T-helper 2 cell (primary cell): ENCODE measurements at places on chromosomes 5 and 9.

DNA sequence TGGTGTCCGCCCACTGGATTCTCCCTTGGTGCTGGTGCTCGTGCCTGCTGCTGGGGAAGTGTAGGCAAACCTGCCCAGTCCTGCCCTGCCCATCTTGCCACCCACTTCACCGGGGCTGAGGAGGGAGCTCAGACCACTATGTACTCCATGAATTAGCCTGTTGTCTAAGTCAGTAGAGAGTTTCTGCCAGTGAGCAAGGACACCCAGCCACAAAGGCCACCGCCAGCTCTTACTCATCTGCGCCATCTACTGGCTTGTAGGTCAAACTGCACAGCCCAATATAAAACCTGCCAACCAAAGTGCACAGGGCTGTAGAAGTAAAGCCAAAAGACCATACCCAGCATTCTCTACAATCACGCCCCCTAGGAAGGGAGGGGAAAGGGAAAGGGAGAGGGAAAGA, 102.3 kb downstream of the GLIS3 start:
- DNase-seq, result no peak

- no peak for DNase-seq
These were observed 2.5 kb downstream of the TTC1 start for GRCh38 chr5:160011471-160011870.

- DNase-seq, result no peak
These were observed 192.2 kb downstream of the TMEM167A start for GRCh38 chr5:82884821-82885471.

GRCh38 chr9:95627802-95628201, 111.0 kb upstream of the PTCH1 start:
- no peak for DNase-seq

DNA sequence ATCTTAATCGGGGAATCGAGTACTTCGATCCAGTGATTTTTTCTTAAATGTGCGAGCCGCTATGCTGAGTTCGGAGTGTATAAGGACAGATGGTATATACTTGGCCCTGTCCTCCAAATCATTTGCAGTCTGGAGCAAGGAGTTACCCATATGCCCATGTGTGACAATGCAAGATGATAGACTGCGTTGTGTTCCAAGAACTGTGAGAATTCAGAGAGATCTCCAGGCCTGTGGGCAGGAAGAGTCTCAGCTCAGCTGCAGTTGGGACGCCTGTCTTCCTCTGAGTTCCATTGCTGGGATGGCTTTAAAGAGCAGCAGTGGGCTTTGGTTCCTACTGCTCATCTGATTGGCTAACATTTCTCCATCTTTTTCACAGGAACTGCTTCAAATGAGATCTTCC, 106.6 kb downstream of the ADAMTS16 start:
- DNase-seq, result no peak

DNA sequence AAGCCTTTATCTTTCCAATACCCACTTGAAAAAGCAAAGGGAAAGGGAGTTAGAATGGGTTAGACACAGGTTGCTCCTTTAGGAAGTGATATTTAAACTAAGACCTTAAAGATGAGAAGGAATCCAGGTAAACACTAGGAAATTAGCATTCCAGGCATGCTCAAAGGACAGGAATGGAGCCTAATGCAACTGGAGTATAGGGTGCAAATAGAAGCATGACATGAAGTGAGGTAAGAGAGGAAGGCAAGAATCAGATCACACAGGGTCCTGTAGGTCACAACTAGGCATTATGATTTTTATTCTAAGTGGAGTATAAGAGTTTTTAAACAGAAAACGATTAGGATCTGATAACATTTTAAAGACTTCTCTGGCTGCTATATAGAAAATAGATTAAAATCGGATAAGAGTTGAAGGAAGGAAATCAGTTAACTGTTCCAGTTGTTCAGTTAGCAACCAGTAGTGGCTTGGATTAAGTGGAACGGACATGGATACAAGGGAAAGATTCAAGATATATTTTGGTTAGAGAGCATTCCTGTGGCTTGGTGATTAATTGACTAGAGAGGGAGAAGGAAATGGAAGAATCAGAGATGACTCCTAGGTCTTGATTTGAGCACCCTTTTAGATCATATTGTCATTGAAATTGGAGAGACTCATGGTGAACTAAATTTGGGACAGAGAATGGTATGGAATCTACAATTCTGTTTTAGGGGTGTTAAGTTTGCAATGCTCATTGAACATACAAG, 95.9 kb downstream of the FBXO4 start:
- no peak for DNase-seq

GRCh38 chr9:91943478-91944470, 6.3 kb downstream of the ROR2 start:
- DNase-seq, result no peak

DNA sequence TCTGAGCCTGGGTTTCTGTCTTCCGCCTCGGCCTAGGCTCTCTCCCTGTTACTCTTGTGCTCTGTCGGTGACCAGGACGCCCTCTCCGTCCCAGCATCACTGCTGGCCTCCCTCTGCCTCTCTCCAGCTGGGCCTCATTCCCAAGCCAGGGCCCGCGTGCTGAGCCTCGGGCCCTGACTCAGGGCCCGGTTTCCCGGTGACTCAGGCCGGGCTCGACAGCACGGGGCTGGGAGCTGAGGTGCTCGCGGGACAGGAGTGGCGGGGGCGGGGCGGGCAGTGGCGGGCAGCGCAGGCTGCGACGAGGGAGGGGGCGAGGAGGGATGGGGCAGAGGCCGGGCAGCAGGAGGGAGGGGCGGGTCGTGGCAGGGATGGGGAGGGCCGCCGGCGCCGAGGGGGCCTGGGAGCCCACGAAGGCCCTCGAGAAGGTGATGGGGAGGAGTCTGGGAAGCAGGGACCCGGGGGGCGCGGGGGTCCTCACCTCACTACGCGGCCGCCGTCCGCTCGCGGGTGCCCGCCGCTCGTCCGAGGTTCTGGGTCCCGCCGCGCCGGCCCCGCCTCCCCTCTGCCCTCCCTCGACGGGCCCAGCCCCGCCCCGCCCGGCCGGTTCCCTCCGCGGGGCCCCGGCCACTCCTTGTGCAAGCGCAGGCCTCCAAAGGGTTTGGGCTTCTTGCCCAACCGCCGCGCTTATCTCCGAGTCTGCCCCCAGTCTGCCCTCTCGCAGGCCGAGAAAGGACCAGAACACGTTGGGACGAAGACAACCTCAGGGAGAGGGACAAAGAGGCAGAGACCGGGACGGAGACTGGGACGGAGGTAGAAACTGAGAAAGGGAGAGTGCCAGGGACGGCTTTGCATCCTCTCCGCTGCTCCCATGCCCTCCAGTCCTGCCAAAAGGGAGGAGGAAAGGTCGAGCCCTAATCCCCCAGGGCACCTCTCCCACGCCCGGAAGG, at the start of gene ARAP3:
Gene ARAP3 (minus strand): TSS at position 536 of the 947 bp plus-strand sequence. CDS start 1,744 bp downstream, outside the sequence.
- no peak for DNase-seq

DNA sequence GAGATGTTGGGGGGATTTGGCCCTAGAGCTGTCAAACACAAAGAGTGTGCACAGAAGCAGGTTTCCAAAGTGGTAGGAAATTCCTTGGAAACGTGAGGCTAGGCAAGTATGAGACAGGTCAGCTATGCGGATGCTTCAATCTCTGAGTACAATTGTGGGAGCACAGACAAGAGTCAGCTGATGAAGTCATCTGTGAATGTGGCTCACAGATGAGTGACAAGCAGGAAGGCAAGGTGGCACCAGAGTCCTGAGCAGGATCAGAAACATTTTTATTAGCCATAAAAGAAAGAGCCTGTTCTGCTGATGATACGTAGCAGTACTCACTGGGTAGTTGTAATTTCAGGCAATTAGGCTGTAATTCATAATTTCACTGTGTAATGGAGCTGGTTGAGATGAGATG, 117.0 kb downstream of the DCP2 start:
- no peak for DNase-seq

- no peak for DNase-seq
These were observed 24.2 kb downstream of the P4HA2 start for GRCh38 chr5:132203464-132203818.

- no peak for DNase-seq
These were observed 55.8 kb downstream of the AQP7 start for GRCh38 chr9:33346564-33346963.

DNA sequence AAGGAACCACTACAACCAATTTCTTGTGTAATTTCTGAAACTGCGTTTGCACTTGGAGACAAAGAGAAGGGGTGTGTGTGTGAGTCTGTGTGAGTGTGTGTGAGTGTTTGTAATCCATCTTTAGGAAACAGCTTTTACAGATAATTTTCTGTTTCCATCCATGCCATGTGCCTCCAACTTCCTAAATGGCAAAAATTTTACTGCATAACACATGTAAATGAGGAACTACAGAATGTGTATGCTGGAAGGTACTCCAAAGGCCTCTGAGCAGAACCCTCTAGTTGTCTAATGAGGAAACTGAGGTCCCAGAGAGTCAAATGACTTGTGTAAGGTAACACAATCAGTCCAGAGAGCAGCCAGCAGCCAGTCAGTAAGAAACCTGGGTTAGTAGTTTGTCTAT, 20.8 kb downstream of the MAMDC2 start:
- DNase-seq, result no peak

DNA sequence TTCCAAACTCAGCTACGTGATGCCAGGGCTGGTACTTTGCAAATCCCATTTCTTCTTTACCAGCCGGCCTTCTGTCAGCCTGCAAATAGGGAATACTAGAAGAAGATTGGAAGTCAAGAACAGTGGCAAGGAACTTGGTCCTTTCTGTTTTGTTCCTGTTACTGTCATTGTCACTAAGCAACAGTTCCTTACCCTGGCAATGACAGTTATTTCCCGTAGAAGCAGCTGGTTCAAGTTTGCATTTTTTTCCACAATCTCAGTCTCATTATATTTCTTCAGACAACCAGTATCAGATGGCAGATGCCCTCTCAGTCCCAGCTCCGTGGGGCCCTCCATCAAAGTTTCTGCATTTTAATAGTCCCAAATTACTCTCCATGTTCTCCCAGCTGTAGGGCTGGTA, 9.1 kb upstream of the C1QTNF2 start:
- no peak for DNase-seq

- no peak for DNase-seq
These were observed 1.1 kb downstream of the F2RL2 start for GRCh38 chr5:76622076-76622475.

DNA sequence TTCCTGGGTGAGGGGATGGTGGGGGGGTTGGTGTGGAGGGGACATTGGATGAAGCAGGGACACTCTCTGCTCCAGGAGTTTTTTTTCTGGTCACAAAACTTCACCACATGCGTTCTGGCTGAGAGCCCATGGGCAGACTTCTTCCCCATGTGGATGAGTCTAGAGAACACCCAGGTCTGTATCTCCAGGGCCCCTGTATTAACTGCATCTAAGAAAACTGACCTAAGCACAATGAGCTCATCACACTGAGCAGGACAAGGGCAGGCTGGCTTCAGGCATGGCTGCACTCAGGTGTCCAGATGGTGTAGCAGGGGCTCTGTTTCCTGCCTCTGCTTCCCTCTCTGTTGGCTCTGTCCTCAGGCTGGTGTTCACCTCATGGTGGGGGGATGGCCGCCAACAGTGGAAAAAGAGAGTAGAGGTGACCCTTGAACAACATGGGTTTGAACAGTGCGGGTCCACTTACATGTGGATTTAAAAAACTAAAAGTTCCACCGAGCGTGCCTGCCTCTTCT, 85.3 kb upstream of the STC2 start:
- DNase-seq, result no peak

DNA sequence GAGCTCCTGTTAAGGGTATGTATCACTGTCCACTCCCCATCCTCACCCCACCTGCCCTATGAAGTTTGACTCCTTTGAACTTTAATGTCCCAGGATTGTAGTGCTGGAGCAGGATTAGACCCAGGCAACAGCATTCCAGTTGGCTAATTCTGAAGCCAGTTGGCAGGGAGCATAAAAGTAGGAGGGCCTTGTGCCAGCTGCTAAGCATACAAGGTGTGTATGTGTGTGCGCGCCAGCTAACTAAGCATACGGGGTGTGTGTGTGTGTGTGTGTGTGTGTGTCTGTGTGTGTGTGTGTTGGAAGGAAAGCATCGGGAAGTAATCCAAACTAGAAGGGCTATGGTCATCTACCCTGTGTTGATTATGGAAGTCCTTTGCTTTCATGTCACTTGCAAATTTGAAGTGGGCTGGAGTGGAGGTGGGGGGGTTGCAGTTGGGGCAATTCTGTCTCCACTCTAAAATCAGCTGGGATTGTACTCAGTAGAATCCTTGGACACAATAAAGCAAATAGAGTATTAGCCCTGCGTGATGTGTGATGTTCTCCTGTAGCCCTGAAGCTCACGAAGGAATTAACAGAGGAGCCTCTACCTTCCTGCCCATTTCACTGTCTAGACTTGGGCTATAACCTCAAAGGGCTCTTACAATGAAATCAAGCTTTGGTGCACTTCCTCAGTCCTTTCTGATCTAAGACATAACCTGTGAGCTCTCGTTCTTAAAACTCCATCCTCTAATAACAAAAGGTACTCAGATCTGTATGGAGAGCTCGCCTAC, 26.9 kb downstream of the HMGCR start:
- no peak for DNase-seq

DNA sequence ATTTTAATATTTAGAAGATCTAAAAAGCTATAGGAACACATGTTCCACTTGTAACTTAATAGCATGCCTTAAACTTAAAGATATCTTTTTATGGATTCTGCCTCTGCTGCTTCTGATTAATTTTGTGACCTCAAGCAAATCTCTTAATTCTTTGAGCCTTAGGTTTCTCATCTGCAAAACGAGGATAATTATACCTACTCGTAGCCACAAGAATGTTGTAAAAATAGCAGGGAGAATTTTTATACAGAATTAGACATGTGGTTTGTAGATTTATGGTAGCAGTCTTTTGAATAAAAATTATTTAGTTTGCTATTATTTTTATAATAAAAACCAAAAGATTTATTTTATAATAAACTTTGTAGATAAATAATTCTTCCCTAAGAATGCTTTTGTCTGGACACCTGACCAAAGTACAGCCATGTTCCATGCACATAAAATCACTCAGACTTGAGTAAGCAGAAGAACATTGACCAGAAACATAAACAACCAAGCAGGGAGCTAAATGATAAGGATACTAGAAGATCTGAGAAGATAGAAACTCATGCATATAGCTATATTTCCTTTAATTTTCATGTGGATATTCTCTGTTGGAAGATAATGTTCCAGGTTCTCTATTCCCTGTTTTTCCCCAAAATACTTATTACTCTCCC, 18.5 kb downstream of the C9orf85 start:
- no peak for DNase-seq

DNA sequence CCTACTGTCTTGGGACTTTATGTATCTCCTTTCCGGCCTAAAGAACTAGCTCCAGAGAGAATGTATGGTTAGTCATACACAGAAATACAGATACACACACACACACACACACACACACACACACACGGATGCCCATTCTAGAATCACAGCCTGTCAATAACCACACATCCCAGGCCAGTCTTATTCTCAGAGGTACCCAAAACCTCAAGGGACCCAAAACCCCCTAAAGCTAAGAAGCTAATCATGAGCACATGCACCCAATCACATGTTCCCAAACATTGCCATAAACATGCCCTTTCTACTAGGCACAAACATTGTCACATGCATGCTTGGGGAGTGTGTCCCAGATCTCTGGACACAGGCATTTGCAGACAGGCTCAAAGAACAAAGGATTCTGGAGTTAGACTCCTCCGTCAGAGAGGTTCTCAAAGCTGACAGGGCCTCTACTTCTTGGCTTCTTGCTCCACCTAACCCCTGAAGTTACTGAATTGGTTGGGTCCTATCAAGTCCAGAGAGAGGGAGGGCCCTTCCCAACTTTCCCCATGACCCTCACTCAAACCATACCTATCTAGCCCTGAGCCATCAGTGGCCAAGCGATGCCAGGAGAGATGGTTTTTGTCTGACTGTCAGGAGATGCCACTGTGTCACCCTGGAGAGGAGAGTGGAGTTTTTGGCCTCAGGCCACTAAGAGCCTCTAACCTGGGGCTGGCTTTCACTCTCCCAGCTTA, 78.7 kb downstream of the NRG2 start:
- no peak for DNase-seq

- no peak for DNase-seq
These were observed 534.3 kb upstream of the ST8SIA4 start for GRCh38 chr5:101437351-101437750.

- DNase-seq, result no peak
These were observed 164.2 kb downstream of the ZDHHC21 start for GRCh38 chr9:14529054-14529453.
